ENCODE measurements at places on chromosomes 11 and 22.

DNA sequence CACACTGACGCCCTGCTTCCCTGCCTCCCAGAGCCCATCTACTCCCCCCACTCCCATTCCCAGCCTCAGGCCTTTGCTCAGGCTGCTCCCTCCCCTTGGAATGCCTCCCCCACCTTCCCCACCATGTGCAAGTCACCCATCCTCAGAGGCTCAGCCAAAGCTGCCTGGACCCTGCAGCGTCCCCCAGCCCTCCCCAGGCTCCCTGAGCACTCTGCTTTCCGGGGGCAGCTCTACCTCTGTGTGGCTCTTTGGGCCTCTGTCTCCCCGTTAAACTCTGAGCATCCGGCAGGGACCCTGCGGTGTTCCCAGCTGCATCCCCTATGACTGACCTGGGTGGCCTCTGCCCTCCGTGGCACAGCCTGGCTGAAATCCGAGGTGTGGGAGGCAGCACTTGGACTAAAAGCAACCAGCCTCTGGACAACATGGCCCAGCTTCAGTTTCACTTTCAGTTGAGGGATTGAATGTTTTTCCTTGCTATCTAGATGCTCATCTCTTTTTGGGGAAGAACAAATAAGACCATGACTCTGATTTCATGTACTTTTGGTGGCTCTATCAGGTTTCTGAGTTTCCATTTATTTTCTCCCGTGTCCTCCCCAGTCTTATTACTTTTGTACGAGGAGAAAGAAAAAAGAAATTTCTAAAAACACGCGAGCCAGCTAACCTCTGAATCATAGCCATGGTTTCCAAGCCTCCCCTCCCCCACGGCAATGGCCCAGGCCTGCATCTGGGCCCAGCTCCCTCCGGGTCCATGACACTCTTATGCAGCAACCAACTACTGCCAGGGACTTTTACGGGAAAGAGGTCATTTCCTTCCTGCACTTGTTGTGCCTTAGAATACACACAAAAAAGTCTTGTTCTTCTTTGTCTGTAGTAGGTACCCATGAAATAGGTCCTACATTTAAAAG lies 3.8 kb downstream of the APOL3 start:
- DNase-seq = peak; percentile 73

- DNase-seq = no peak
Observed at GRCh38 chr11:133052537-133052936, 479.8 kb downstream of the OPCML start.

DNA sequence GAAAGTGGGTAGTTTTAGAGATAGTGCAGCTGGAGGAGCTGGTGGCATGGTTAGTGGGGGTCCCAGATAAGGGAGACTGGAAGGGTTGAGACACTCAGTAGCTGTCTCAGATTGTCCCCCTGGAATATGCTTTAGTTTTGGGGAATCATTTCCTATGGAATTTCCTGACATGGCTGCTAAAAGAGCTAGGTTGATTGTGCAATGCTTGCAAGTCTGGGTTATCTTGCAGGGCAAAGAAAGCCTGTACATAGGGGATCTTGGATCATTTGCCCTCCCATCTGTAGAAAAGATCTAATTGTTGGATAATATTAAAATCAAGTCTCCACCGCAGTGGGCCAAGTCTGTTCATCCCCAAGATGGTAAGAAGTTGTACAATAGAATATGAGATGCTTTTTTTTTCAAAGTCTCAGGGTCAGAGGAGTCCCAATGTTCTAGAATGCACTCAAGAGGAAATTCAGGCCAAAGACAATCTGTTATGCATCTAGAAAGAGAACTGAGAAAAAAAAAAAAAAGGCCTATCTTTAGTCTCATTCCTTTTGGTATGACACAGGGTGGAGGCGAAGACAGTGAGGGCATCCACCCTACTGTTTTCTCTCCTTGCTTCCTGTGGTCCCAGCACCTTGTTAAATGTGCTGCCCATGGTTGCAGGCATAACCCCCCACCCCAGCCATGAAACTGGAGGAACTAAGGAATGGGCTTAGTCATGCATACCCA lies 20.2 kb downstream of the MS4A6E start:
- no peak for DNase-seq

GRCh38 chr11:132448334-132448995 lies 1078.0 kb downstream of the NTM start:
- DNase-seq = no peak

DNA sequence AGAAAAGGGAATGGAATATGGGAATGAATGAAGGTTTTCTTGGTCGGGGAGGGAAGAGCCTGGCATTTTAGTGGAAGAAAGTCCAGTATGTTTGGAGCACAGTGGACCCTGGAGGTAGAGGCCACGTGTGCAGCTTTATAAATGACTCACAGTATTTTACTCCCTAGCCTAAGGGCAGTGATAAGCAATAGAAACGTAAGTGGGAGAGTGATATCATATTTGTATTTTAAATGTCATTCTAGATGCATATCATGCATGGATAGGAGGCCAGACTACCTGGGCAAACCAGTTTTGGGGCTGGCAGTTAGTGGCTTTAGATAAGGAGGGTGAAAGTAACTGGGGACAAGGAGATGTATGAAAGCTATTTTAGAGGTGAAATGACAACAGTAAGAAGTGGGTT lies 174.1 kb downstream of the ARHGAP42 start:
- no peak for DNase-seq

DNA sequence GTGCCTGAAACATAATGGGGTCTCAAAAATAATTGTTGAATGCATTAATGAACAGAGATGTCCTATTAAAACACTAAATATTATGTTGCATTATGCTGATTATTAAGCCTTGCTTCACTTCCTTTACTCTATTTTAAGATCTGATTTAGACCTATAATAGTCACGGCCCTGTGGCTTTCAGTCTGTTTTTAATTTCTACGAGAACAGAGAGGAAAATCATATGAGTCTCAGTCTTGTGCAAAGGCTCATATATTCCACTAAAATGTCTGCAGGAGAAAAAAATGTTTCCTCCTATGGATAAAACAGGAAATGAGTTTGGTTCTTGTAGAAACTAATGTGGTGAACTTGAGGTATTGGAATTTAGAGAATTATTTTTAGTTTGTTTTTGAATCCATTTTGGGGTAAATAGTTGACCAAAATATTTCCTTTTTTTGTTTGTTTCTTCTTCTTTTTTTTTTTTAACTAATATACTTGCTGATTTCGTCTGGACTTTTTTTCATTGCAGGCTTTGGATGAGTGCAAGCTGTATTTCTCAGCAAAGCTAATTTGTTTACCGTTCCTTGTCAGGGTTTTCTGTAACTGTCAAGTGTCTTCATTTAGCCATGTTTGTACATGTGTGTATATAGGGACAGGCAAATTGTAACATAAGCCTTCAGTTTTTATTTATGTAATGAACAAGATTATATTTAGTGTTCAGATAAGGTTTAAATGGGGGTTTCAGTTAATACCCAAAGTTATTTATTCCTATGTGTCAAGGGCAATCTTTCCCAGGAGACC lies 139.1 kb upstream of the DDI1 start:
- DNase-seq = no peak

DNA sequence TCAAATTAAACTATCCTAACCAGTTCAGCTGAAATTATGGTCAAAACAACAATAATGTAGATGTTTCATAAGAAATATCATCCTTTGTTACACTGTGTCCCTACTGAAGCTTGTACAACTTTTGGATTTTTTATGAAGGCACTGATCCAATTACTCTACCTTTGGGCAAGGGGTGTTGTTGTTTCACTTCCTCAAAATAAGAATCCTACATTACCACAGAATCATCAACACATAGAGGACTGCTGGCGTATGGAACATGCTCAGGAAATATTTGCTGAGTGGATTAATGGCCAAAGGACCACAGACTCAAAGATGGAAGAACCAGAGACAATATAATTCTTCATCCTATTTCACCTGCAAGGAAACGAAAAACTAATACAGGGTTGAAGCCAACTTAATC lies 907.5 kb upstream of the CCDC90B start:
- DNase-seq = no peak
